ENCODE measurements at places on chromosomes 11 and 22.

DNA sequence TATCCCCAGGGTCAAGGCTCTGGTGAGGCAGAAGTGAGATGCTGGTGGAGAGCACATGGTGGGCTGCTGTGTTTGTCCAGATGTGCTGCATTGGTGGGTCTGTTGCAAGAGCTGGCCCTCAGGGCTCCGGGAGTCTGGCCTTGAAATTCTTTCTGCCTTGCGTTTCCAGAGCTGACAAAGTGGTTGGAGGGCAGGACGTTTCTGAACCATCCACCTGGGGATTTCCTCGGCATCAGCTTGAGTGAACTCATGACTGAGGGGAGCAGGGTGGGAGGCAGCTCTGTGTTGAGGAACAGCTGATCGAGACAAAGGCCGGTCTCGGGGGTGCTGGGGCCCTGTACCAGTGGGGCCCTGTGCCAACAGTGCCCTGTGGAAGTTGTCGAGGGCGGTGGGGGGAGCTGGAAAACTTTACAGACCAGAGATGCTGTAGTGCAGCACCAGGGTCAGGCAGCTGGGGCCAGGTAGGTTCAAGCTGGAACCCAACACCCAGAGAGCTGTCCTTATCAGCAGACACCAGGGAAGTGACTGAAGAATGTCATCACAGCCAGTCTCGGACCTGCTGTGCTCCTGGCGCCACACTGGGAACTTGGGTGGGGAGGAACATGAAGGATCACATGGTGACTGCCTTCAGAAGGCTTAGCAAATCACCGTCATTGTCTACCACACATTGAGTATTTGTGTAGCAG lies 4.9 kb downstream of the TSKU start:
- no peak for ATAC-seq

DNA sequence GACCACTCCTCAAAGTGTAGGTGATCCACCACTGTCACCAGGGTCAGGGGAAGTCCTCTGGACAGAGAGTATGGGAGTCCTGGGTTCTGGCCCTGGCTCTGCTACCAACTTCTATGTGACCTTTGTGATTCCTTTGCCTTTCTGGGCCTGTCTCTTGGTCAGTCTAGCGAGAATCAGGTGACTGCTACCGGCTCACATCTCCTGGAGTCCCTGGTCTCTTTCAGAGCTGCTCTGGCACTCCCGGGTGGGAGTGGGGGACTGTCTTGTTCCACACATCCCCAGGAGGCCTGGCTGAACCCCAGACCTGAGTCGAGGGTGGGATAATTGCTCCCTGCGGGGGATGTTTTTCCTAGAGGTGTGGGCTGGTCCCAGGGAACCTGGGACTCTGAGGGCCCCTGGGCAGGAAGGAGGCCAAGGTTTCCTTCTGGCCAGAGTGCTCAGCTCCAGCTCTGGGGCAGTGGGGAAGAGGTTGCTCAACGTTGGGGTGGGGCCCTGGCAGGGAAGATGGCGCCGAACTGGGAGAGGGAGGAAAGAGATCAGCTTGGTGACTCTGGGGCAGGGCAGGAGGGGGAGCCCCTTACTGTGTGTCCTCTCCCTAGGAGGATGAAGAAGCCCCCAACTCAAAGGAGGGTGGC lies 2.1 kb downstream of the SOX10 start:
- no peak for ATAC-seq

- no peak for ATAC-seq
Observed at GRCh38 chr11:123103326-123103980, 41.5 kb upstream of the HSPA8 start.

- ATAC-seq = no peak
Observed at GRCh38 chr11:15180212-15180792, 65.6 kb downstream of the INSC start.

DNA sequence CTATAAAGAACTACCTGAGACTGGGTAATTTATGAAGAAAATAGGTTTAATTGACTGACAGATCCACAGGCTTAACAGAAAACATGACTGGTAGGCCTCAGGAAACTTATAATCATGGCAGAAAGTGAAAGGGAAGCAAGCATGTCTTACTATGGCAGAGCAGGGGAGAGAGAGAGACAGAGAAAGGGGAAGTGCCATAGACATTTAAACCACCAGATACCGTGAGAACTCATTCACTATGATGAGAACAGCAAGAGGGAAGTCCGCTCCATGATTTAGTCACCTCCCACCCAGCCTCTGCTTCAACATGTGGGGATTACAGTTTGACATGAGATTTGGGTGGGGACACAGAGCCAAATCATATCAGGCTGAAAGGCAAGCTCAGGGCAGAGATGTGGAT lies 327.1 kb upstream of the DDI1 start:
- ATAC-seq = no peak

GRCh38 chr11:119533462-119533861 lies 110.5 kb upstream of the THY1 start:
- no peak for ATAC-seq

DNA sequence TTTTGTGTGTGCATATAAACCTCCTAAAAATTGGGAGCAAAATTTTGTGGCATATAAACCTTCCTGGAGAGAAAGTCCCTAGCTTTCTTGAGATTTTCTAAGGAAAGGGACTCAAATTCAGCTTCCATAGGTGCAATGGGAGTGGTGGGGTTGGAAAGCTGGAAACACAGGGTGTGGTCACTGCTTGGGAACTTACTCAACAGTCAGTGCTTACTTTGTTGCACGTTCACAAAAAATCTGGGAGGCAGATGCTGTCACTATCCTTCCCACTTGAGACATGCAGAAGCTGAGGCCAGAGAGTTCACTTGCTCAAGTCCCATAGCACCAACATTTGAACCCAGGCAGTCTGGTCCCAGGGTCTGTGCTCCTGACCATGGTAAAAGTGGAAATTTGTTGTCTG lies 3.9 kb upstream of the CATSPERZ start:
- no peak for ATAC-seq
